Hematopoietic multipotent progenitor cell treated with erythropoietin and hydrocortisone succinate and interleukin-3 and kit ligand, for 6 days (in vitro differentiated cells): ENCODE measurements at places on chromosomes 1 and 21.
A peak's percentile ranks its signal among the peaks of the same experiment; 100 is the strongest.

DNA sequence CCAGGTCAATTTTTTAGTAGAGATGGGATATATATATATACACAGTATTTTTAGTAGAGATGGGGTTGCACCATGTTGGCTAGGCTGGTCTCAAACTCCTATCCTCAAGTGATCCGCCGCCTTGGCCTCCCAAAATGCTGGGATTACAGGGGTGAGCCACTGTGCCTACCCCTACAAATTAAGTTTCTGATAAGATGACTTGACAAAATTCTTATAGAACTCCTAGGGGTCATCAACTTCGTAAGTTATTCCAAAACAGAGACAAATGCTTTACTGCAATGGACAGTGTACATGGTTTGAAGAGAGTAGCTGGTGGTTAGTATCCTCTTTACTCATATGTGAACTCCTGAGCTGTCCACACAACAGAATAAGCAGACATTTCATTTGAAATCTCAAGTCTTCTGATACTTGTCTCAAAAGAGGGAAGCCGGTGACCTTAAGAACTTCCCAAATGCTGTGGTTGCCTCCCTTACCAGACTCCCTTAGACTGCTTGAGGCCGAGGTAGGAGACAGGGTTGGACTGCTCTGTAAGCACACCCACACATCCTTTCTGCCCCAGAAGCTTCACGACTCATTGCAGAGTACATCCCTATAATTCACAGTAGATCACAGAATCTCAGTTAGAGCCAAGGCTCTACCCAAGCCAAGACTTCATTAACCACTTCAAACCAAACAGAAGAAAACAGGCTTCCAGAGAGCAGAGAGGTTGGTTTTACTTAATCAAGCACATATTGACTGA, 244.1 kb upstream of the IRF2BP2 start:
- no peak for DNase-seq

DNA sequence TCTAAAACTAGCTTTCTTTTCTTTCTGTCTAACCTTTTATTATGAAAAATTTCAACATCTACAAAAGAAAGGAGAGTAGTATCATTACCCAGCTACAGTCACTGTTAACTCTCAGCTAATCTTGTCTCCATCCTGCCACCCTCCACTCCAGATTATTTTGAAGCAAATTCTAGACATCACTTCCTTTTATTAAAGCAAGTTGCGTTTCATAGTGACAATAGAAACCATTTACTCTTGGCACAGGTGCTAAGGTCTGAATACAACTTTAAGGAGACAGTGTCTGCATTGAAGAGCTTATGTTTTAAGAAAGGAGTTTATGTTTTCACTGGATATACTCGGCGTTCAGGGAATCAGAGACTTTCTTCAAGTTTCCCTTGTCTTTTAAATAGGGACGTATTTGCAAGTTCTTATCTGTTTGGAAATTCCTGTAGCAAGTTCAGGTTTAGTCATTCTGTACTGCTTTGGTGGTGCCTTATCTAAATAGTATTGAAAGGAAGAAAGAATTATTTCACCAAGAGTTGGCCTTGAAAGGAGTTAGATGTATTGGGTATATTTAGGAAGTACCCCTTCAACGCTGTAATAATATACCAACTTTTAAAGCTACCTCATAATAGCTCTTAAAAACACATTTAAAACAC, 42.7 kb downstream of the ITSN1 start:
- no peak for DNase-seq

- no peak for DNase-seq
Measured at GRCh38 chr1:155650231-155650757, 38.3 kb downstream of the YY1AP1 start.

- DNase-seq, result no peak
Measured at GRCh38 chr1:218498056-218498938, 153.2 kb downstream of the TGFB2 start.

GRCh38 chr1:179860652-179861051, 17.0 kb downstream of the TOR1AIP2 start:
- DNase-seq, result no peak

GRCh38 chr1:29824511-29825273, 588.4 kb downstream of the PTPRU start:
- DNase-seq, result no peak

DNA sequence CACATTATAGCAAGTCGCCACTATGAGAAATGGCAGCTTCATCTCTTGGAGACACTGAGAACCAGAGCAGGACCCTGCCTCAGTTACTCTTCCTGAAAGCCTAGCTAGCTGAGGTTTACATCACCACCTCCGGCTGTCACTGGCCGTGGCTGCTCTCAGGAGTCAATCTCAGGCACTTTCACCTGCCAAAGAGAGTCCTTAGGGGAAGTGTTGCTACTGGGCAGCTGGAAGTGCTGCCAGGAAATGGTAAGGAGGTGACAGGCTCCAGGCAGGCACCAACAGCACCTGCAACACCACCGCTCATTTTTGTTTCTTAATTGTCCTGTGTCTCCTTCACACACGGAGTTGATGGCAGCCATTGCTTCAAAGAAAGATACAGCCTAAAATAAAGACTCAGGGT, 92.5 kb downstream of the DSCAM start:
- DNase-seq, result no peak

DNA sequence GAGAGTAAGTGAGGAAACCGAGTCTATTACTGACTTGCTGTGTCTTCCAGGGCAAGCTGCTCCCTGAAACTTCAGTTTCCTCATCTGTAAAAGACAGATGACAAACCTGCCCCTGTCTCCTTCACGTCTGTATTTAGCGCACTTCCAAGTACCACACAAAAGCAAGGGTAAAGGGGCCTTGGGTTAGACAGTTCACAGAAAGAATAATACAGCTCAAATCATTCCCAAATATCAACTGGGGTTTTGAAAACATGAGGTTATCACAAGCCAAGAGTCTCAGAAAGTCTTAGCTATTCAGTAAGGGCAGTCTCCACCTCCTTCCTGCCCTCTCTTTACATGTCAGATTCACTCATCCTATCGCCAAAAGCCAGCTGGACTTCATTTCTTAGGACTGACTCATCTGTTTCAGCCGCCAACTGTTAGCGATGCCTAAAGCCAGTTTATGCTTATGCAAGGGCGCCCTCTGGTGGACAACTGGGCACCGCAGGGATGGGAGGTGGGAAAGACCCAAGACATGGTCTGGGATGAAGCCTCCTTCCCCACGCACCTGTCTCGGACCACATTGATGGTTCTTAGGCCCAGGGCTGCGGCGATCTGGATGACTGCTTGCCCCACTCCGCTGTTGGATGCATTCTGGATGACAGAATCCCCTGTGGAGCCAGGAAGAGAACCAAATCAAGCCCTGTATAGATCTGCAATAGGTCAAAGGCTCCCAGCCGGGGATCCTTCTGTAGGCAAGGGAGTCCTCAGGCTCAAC, 21.1 kb upstream of the SRSF4 start:
- peak; percentile 99 for DNase-seq

DNA sequence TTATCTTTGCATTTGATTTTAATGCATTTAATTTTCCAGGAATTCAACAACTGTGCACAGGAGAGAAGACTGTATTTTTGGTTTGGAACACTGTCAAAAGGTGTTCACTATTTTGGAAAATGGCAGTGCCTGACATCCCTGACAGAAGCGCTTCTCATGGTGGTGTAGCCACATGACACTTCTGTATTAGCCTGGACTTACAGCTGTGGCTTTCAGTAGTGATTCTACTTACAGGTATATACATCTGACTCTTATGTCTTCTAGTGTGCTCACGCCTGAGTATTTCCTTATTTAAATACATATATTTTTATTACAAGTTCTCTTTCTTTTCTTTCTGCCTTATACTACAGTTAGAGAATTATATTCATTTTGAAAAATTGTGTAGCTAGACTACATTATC, 52.3 kb upstream of the C8B start:
- DNase-seq, result no peak

GRCh38 chr1:52057255-52057654, 1.2 kb downstream of the BTF3L4 start:
- DNase-seq, result peak; percentile 47

DNA sequence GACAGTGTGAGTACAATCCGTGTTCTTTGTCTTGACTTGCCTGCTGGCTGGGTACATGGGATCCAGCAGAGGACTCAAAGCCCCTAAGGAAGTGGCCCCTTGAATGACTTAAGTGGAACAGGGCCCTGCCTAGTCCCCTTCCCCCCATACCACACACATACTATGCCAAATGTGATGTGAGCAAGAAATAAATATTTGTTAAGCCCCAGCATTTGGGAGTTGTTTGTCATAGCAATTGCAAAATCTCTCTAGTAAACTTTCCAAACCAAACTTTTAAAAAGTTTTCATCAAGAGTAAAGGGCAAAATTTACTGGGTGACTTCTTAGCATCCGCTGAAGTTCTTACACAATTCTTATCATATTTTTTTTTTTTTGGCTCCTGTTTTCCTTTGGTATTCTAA, 32.5 kb upstream of the CACHD1 start:
- DNase-seq, result no peak

DNA sequence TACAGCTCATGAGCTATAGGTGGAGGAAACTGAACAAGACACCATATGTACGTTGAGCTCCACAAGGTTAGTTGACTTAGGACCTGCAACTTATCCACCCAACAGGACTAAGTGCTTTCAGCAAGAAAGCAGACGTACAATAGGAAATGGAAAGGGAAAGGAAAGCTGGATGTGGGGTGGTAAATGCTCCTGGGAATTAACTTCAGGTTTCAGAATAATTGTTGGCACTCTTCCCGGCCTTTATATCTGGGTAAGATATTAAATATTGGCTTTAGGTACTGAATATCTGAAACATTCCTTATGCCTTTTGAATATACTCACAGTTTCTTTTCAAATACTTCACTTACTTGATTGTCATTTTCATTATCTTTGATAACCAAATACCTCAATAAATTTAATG, 36.3 kb downstream of the GLMN start:
- no peak for DNase-seq

GRCh38 chr1:185594786-185595410, 139.3 kb upstream of the HMCN1 start:
- no peak for DNase-seq

DNA sequence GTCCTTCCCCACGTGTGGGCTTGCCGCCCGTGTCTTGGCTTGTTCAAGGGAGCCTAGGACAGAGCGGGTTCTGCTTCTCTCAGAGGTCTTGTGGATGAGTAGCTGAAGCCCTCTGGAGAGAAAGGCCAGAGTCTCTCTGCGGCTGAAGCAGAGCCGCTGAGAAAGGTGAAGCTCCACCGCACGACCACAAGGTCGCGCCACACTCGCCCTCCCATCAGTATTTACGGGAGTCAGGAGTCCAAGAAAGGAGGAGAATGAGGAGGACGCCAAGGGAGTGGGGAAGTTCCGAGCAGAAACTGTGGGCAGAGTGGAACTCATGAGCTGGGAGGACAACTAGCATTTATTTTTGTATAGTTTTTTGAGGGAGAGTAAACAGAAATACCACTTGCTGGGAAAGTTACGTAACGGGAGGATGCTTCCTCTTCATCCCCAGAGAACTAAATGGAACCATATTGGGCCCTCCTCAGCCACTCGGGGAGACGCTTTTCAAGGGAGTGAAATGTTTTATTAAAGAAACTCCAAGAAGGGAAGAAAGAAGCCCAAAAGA, 51.6 kb upstream of the HAO2 start:
- DNase-seq, result no peak

- DNase-seq, result peak; percentile 98
Measured at GRCh38 chr21:41783476-41784180, 16.8 kb upstream of the RIPK4 start.

- no peak for DNase-seq
Measured at GRCh38 chr21:46055863-46056281, 42.0 kb upstream of the COL6A2 start.

GRCh38 chr1:87794788-87795614, 466.3 kb downstream of the LMO4 start:
- no peak for DNase-seq

DNA sequence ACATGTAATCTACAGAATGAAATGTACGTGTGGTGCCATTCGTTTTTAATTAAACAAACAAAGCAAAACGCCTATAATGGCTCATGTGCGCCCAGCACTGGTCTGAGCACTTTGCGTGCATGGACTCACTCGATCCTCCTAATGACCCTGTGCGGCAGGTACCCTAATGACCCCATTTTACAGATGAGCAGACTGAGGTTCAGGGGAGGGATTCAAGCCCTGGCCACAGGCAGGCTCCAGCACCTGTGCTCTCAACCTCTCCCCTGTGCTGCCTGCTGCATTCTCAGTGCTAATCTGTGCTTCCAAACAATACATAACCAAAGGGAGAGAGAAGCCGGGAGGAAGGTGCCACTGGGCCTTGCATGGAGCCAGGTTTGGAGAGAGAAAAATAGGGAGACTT, 124.2 kb upstream of the ZBTB40 start:
- no peak for DNase-seq

- DNase-seq, result no peak
Measured at GRCh38 chr1:23102289-23102688, 66.4 kb downstream of the LUZP1 start.

GRCh38 chr1:244830639-244831038, 4.8 kb upstream of the COX20 start:
- no peak for DNase-seq

GRCh38 chr21:25314247-25314646, 293.0 kb downstream of the MRPL39 start:
- no peak for DNase-seq
